ENCODE measurements at places on chromosomes 6 and 20.

- DNase-seq, result no peak
Observed at GRCh38 chr6:156543431-156543830, 233.7 kb upstream of the ARID1B start.

DNA sequence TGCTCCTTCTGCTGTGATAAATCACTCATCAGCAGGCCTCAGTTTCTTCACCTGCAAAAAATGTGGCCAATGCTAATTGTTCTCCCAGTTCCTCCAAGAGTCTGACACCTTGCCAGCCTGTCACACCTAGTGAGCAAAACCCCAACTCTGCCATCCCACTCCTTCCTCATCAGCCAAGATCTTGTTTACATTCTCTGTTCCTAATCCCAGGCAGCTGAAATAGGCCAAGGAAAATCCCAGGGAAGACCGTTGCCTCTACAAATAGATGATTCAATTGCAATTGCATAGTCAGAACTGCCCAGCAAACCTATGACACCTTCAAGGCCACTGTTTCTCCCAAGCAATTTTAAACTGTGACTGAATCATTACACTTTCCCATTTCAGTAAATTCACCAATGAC lies 78.7 kb downstream of the GMDS start:
- no peak for DNase-seq

DNA sequence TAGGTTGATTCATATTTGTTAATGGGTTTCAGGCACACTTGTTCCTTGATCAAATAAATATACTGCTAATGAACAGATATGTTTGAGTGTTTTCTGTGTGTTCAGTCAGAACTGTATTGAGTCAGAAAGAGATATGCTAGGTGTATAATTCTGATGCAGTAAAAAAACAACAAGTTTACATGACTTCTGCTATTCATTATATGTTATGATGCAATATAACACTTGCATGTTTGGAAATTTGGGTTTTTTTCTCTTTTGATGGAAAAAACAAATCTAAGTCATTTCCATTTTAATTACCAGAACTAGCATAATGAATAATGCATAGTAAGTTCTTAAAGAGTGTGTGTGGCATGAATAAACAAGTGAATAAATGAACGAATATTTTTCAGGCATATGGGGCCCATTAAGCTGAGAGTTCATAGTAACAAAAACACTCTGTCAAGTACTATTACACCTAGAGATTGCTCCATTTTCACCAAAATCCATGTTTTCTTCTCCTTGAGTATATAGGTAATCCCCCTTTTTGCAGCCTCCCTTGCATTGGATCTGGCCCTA lies 208.3 kb upstream of the NT5E start:
- no peak for DNase-seq

DNA sequence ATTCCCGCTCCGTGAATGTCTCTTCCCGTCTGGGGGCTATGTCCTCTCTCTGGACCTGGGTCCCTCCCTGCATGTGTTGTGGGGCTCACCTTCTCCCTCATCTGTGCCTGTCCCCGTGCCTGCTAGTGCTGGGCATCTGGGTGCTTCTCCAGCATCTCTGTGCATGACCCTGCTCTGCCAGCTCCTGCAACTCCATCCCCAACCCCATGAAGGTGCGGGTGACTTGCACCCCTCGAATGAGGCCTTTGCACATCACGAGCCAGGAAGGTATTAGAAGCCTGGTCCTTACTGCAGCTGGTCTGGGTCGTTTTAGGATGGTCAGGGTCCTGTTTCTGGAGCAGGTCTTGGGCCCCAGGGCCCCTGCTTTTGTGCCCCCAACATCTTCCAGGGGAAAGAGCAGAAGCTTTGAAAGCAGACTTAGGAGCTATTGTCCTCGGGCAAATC lies 109.7 kb downstream of the AGPAT4 start:
- DNase-seq, result no peak

GRCh38 chr20:7146552-7147219 lies 379.2 kb downstream of the BMP2 start:
- no peak for DNase-seq

Data from stimulated activated CD8-positive, alpha-beta memory T cell treated with anti-CD3 and anti-CD28 coated beads, Interleukin-2, amount 100 ng/mL, for 48 hours (primary cell).